ENCODE measurements at places on chromosomes 7 and 10.
A peak's percentile ranks its signal among the peaks of the same experiment; 100 is the strongest.

DNA sequence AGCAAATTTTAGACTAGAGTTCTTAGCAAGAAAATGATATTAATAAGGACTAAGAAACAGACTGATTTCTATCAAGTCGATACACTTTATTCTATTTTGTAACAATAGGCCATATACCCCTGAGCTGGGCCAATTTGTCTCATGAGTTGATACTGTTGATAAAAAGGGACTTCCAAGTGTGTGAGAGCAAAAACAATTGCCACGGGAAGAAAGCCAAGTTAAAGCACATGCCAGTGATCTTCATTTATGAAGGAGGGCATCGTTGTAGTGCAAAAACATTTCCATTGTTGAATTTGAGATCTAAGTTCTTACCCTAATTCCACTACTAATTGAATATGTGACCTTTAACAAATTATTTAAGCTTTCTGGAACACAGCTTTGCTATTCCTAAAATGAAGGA, 119.9 kb downstream of the CNOT4 start:
- DNase-seq, result peak; percentile 76

DNA sequence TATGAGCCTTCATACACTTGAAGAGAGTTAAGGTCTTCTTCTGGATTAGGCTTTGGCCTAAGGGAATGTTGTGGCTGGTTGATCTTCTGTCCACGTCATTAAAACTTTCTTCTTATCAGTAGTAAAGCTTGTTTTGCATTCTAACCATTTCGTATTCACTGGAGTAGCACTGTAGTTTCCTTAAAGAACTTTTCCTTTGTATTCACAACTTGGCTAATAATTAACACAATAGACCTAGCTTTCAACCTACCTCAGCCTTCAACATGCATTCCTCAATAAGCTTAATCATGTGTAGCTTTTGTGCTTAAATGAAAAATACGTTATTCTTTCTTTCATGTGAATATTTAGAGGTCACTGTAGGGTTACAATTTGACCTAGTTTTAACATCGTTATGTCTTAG, 42.8 kb downstream of the AKR1C8 start:
- no peak for DNase-seq

GRCh38 chr10:130127364-130128061, 8.7 kb upstream of the GLRX3 start:
- peak; percentile 58 for DNase-seq

- peak; percentile 59 for DNase-seq
Measured at GRCh38 chr7:108452707-108453106, 3.5 kb downstream of the NRCAM start.

- no peak for DNase-seq
Measured at GRCh38 chr10:59868696-59869593, 37.4 kb downstream of the CCDC6 start.

DNA sequence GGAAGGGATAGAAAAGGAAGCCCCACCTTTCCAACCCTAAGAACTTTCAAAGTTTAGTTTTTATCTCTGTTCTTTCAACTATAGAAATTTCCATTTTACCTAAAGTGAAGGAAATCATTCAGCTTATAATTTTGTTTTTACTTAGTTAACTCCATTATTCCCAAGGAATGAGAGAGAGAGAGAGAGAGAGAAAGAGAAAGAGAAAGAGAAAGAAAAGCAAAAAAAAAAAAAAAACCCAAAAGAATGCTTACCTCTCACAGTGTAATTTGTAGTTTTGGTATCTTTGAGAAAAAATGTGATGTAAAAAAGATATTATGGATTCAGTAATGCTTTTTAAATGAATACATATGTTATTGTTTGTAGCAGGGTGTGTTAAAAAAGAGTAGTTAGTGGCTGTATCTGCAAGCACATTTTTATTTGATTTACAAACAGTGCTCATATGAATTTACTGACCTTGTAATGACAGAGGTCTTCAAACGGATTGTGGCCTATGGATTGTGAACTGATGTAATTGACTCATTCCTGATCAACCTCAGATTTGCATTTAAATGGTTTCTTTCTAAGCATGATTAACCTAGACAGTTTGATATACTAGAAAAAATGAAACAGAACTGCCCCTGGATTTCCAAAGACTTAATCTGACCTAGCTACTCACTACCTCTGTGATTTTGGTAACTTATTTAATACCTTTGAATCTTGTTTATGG, 64.9 kb downstream of the LCOR start:
- no peak for DNase-seq

DNA sequence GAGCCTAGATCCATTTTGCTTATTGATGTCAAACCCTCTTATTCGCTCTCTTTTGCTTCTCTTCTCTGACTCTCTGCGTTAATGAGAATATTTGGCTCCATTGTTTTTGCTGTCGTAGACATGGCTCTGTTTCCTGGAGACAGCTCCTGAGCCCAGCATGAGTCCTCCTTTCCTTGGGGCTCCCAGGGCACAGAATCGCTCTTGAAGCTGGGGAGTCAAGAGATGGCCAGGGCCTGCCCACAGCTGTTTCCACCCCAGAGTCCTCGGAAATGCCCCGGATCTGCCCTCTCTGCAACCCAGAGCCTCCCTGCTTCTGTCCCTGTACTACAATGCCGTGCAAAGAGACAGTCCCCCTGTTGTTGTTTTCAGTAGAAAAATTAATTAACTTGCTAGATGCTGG, 566.7 kb upstream of the FOXK1 start:
- DNase-seq, result no peak

DNA sequence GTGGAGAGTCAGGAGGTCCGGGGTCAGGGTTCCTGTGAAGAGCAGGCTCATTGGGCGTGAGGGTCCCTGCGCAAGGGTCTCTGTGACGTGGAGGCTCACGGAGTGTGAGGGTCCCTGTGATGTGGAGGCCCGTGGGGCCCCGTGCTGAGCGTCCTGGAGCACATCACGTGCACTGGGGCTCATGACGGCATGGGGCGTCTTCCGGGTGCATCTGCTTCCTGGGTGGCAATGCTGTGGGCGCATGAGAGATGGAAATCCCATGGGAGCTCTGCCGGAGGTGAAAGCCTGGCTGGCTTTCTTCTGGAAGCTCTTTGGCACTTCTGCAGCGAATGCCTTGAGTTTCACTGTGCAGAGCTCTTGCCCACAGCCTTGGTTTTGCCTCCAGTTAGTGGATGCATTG, 71.4 kb downstream of the WDR37 start:
- no peak for DNase-seq

DNA sequence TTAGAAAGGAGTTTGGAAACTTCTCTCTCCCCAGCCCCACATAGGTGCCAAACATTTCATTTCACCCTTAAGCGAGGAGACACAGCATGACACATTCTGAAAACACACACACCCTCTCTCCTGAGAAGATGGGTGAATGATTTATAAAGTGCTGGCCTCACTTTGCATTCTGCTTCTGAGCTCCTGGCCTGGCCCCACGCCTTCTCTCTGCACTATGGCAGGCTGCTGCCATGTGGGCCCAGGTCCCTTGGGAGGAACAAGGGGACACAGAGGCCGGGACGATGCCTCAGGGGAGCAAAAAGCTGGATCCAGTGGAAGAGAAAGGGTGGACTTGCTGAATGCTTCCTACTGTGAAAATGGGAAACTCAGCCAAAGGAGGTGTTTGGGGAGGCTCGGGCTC, 56.0 kb downstream of the CPXM2 start:
- no peak for DNase-seq

- peak; percentile 50 for DNase-seq
Measured at GRCh38 chr7:7718492-7718891, at the start of gene RPA3. Gene RPA3, minus strand, starts transcription at chr7:7718607. Its CDS starts 78,189 bp downstream, at chr7:7640418.

DNA sequence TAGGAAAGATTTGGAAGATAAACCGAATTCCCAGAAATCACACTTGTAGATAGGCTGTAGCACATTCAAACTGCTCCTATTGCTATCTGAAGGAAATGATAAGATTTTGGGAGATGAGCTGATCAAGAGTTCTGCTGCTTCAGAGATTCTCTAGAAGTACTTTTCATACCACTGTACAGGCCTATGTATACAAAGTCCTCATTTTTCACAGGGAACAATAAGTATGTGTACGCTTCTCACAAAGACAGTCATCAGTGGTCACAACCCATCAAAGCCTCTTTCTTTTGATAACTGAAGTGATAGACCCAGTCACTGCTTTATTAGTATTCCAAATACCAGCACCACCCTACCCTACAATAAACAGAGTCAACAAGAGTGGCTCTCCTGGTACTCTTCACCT, 15.6 kb upstream of the SEPTIN7 start:
- no peak for DNase-seq

- no peak for DNase-seq
Measured at GRCh38 chr10:80685355-80685754, 147.7 kb downstream of the SH2D4B start.

GRCh38 chr10:637771-638195, 51.7 kb downstream of the DIP2C start:
- DNase-seq, result no peak

- DNase-seq, result no peak
Measured at GRCh38 chr7:98366562-98366938, 34.3 kb downstream of the BAIAP2L1 start.

DNA sequence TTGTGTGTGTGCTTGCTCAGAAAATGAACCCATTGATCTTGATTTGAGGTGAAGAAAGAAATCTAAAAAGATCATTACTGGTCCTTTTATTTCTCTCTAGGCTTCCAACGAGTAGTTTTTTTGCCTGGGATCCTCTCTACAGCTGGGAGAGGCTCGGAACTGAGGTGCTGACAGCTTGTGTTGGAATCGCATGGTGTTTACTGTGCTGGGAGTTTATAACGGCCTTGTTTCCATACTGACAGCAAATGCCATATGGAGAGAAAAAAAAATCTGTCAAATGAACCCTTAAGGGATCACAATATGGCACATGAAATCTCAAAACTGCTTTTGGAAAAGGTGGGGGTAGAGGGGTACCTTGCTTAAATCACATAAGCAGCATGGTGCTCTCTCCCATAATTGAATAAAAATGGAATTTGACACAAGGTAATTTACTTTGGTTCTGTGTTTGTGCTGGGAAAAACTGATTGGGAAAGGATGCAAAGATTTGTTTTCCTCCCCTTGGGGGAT, 165.0 kb downstream of the RGS10 start:
- DNase-seq, result no peak

DNA sequence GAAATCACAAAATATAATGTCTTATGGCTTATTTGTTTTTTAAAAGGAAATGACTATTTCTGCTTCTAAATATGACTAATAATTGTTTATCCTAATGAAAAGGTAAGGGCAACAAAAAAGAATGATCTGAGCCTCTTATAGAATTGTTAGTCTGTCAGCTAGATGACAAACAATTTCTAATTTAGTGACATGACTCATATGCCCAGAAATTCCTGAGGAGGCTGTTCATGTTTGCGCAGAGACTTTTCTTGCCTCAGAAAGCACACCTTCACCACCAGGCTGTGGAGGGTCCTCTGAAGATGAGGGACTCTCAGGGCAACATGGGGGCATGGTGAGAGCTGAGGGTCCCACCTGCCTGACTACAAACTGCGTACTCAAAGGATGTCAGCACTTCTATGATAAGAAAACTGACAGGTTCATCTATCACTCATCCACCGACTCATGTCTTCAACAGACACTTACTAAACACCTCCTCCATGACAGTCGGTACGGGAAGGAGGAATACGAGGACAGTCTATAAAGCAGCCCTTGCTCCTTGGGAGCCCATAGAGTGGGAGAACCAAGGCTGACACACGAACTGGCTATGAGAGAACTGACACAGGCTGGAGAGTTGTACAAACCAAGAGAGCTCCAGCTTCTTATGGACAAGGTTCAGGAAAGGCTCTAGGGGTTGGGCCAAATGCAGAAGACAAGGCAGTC, 102.0 kb downstream of the PKD1L1 start:
- DNase-seq, result no peak

GRCh38 chr10:22690614-22691431, 23.6 kb downstream of the PIP4K2A start:
- no peak for DNase-seq

DNA sequence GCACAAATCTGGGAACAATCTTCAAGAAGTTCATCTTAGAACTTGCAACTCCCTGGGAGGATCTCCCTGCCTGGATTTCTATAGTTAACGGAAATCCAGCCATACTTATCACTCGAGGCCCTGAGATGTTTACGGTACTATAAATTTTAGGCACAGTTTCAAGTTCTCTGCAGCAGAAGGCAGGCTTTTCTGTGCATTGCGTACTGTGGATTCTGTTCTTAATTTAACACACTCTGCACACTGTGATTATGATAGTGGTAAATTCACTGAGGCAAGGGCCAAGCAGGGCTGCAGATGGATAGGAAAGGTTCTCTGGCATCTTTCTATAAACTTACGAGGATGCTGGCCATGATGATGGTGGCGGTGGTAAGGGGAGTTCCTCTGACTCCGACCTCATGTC, 10.6 kb downstream of the INHBA start:
- no peak for DNase-seq

DNA sequence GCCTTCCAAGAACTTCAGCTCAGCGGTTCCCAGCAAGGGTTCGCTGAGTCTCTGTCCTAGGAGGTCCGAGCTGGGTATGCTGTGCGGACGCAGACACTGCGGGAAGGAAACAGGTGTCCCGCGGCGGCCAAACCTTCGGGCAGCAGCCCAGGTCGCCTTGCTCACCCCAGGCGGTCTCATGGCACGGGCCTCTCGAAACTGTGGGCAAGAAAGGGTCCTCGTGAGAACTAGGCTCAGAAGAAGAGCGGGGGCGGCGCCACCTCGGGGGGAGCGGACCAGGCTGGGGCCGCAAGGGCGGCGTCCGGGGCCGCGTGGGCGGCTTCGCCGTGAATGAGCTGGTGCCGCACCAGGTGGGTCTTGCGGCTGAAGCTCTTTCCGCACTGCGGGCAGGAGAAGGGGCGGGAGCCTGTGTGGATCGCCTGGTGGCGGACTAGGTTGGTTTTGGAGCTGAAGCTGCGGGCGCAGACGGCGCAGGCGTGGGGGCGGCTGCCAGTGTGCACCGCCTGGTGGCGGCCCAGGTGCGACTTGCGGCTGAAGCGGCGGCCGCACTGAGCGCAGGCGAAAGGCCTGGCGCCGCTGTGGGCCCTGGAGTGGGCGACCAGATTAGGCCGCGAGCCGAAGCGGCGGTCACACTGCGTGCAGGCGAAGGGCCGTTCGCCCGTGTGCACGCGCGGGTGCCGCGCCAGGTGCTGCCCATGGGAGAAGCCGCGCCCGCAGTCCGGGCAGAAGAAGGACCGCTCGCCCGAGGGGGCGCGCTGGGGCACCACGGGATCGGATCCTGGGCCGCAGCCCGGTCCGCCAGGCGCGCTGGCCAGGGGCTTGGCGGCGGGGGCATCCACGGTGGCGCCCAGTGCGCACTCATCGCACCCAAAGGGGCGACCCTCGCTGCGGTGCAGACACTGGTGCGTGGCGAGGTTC, 8.6 kb downstream of the ZNF467 start:
- DNase-seq, result no peak

DNA sequence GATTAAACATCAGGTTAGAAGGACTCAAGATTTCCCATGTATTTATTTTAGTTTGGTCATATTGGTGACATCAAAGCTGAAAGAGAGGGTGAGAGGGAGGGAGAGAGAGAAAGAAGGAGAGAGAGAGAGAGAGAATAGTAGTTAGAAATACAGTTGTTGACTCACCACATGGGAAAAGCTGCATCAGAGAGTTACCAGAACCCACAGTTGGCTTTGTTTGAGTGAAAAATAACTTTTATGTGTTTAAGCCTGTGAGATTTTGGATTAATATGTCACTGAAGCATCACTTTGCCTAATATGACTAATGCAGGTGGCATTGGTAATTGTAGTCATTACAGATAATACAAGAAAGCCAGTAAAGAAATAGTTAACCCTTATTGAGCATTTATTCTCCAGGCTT, 303.9 kb downstream of the REEP3 start:
- no peak for DNase-seq

- DNase-seq, result peak; percentile 72
Measured at GRCh38 chr7:95772298-95772770, at the start of gene DYNC1I1. Gene DYNC1I1, plus strand, starts transcription at chr7:95772554. Its CDS starts 32,176 bp downstream, at chr7:95804730.

All from NCI-H1105 treated with DMSO at 0.1 percent for 48 hours (cell line).